ENCODE measurements at places on chromosomes 6 and 20.

- peak; percentile 49 for DNase-seq
Observed at GRCh38 chr20:5222919-5223634, 93.7 kb downstream of the PROKR2 start.

DNA sequence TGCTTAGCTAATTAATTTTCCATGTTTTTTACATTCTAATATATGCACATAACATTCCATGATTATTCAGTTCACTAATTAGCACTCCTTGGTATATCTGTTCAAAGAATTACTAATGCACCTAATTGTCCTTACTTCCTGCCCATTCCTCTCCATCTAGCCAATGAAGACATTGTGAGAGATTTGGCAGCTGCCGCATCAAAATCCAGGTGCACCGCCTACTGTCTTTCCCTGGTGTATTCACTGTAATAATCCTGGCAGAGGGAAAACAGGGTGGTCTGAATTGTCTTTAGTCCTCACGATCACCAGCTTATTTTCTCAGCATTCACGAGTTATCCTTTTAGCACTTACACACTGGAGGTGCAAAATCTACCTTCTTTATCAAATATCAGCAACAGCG lies 61.0 kb upstream of the SCGN start:
- no peak for DNase-seq

GRCh38 chr6:53585208-53585900 lies 40.5 kb upstream of the GCLC start:
- no peak for DNase-seq

GRCh38 chr6:26385734-26386125 lies 2.8 kb downstream of the BTN2A2 start:
- DNase-seq: no peak

DNA sequence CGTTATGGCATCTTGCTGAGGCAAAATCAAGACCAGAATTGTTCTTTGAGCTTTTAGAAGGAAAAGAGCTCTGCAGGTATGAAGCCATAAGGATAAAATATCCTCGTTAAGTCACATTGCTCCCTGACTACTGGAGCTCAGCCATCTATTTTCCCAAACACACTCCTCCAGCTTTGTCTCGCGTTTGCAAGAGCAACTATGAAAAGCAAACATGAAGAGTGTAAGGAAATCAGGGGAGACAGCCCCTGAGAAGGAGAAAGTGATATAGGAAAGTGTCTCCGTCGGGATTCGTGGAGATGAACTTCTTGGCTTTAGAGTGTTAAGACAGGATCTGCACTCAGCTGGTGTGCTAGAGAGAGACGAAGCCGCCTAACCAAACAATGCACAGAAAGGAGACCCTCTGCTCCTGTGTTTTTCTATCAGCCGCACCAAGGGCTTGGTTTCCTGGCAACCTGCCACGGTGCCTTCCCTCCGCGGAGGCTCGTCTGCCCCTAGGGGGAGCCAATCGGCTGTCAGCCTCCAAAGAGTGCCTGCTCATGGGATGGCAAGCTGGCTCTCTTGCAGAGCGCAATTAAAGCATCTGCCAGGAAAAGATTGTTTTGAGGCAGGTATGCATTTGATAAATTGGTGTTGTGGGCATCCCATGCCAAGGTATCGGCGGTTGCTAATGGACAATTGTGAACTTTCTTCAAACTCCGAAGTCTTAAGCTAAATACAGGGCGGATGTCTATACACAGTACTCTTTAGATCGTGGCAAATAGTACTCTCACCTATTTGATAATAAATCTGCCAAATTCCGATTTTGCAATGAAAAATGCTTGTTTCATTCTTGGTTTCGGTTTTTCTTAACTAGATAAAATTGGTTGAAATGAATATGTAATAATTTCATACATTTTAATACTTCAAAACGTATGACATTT lies 603.2 kb downstream of the RNF144B start:
- DNase-seq: peak; percentile 56

DNA sequence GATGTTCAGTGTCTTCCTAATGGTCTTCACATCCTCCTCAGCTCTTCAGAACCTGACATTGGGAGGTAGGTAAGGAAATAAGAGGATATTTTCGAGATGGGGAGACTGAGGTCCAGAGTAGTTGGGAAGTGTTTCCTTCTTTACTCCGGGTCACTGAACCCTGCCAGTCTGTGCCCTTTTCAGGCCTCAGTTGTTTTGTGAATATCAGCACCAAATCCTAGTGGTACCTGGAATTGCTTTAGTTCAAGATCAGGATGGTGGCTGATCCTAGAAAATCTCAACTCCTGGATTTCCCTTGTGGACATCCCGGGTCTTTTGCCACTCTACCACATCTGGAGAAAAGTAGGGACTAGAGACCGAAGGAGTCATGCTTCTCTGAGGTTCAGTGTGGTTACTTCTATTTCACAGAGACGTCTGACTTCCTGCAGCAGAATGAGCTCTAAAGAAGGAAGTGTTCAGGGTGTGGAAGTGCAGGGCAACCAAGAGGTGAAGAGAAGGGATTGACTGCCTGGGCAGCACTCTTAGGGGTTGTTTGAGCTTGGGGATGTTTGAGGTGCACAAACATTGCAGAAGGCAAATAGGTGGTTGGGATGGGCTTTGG lies 995 bp downstream of the STK4 start:
- no peak for DNase-seq

DNA sequence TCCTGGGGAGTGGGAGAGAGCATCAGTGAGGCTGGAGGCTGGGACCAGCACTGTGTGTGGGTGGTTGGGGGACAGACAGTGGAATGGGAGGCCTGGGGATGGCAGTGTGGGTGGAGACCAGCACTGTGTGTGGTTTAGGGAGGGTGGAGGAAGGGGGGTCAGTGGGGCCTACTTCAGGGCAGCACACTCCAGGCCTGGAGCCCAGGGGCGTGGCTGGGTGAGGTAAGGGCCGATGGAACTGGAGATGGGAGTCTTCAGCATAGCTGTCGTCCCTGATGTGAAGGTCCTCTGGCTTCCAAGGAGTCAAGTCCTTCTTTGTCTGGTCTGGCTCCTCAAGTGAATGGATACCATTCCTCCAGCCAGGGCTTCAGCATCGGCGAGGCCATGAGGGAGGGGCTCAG lies 18.6 kb downstream of the KCNK17 start:
- no peak for DNase-seq

- DNase-seq: no peak
Observed at GRCh38 chr6:153616506-153616905, 422.5 kb upstream of the OPRM1 start.

DNA sequence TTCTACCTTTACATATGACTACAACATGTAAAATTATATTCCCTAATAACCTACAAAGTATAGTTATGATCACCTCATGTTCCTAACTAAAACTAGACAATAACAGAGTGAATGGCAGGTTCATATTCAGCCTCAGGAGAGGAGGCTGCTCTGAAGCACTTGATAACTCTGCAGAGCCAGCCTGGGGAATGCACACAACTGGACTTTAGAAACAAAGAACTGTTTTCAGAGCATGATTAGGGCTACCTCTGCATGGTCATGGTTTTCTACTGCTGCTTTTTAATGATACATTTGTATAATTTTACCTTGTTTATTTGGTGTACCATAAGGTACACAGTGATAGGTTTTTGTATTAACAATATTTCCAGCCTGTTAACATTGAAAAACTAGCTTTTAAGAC lies 50.3 kb downstream of the TRPC4AP start:
- no peak for DNase-seq

GRCh38 chr6:104771258-104771832 lies 88.4 kb downstream of the HACE1 start:
- DNase-seq: no peak

DNA sequence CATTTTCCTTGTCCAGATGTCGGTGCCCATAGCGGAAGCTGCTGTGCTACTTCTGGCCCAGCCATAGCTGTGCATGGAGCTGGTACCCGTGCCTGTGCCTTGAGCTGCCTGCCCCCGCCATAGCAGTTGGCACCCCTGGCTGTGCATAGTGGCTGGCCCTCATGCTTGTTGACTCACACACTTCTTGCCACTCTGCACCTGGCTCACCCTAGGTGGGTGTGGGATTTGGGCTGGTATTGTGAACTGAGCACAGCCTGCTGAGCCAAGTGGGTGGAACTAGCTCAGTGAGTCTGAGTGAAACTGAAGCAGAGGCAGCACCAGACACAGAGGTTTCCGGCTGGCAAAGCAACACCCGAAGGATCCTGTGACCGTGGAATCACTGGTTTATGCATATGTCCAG lies 689.5 kb upstream of the EYS start:
- DNase-seq: no peak

- no peak for DNase-seq
Observed at GRCh38 chr20:62553136-62553837, 77.5 kb upstream of the GATA5 start.

- no peak for DNase-seq
Observed at GRCh38 chr6:163705923-163706322, 291.4 kb downstream of the QKI start.

- no peak for DNase-seq
Observed at GRCh38 chr6:54206510-54206909, 95.3 kb downstream of the MLIP start.

- no peak for DNase-seq
Observed at GRCh38 chr20:41574802-41575389, 43.3 kb downstream of the CHD6 start.

DNA sequence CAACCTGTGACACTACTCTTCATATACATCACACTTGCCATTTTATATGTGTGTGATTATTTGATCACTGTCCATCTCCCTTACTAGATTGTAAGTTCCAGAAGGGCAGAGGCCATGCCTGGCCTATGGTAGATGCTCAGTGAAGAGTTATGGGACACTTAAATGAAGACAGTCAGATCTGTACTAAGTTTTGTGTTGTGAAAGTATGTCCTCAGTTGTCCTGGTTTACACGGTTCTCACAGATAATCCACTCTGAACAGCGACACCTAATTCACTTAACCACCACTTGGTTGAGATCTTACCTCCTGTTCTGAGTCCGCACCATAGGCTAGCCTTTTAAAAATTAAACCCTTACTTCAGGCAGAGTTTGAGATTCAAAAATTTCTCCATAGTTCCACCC lies 434.1 kb upstream of the SOX4 start:
- DNase-seq: no peak

DNA sequence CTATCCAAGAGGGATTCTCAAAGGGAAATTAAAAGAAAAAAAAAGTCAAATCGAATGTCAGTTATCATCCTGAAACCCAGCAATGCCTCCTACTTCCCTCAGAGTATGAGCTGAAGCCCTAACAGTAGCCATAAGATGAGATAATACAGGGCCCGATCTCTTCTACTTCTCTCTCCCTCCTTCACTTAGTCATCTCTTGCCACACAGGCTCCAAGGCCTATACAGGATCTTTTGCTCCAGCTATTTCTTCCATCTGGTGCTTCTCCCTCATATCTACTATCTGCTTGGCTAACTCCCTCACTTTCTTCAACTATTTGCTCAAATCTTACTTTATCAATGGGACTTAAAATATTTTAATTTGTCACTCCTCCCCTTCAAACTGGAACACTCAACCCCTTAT lies 215.3 kb downstream of the RNGTT start:
- DNase-seq: no peak

GRCh38 chr20:50561379-50562078 lies 51.3 kb downstream of the PTPN1 start:
- DNase-seq: peak; percentile 67

DNA sequence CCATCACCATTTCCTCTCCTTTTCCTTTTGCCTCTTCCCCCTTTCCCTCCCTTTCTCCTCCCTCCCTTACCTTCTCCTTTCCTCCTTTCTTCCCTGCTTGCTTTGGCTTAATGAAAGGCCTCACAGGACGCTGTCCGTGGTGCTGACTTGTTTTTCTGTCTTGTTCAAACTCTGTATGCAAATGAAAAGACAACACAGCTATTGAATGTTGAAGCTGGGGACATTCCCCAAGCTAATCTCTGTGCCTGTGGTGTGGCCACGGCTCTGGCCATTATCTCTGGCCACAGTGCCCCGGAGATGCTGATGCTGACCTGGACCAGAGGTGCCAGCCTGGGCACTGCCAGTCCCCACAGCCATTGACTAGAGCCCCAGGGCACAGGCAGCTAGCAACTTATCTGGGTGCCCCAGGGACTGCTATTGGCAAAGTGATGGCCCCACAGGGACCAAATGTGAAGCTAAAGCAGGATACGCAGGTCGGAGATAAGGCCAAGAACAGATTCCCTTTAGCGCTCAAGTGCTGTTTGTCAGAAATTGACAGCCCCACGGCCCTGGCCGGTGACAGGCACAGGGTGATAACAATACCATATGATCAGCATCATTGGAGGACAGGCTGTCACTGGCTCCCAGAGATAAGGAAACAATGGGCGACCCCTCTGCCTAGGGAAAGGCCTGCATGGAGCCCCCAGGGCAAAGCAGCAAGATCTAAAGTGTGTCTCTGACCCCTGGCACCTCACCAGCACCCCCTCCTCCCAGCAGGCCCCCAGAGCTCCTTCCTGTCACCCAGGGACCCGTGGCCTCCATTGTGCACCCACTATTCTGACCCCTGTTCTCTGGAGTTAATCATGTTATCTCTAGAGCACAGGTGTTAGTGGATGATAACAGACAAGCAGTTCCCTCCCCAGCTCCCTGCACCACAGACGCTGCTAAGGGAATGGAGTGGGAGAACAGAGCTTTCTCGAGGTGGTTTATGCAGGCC lies 31.6 kb upstream of the SLC32A1 start:
- DNase-seq: peak; percentile 63

- DNase-seq: no peak
Observed at GRCh38 chr20:55919956-55920355, 85.4 kb downstream of the CBLN4 start.

- no peak for DNase-seq
Observed at GRCh38 chr6:153976921-153977693, 61.9 kb upstream of the OPRM1 start.

- DNase-seq: no peak
Observed at GRCh38 chr6:15358579-15359327, 112.9 kb downstream of the JARID2 start.

DNA sequence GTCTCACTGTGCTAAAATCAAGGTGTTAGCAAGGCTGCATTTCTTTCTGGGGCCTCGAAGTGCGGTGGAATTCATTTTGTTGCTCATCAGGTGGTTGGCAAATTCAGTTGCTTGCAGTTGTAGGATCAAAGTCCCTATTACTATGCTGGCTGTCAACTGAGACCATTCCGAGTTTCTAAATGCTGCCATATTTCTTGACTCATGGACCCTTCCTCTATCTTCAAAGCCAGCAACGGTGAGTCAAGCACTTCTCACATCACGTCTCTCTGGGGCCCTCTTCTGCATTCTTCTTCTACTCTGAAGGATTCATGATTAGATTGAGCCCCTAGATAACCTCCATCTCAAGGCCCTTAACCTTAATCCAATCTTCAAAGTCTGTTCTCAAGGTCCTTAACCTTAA lies 619.7 kb downstream of the HACE1 start:
- no peak for DNase-seq

Data from stimulated activated CD4-positive, alpha-beta T cell treated with anti-CD3 and anti-CD28 coated beads, Interleukin-2, amount 100 ng/mL, for 24 hours (primary cell).